Kidney glomerular epithelial cell (primary cell): ENCODE measurements at places on chromosomes 3 and 15.

GRCh38 chr15:81921163-81921562 lies 124.7 kb downstream of the MEX3B start:
- no peak for DNase-seq

DNA sequence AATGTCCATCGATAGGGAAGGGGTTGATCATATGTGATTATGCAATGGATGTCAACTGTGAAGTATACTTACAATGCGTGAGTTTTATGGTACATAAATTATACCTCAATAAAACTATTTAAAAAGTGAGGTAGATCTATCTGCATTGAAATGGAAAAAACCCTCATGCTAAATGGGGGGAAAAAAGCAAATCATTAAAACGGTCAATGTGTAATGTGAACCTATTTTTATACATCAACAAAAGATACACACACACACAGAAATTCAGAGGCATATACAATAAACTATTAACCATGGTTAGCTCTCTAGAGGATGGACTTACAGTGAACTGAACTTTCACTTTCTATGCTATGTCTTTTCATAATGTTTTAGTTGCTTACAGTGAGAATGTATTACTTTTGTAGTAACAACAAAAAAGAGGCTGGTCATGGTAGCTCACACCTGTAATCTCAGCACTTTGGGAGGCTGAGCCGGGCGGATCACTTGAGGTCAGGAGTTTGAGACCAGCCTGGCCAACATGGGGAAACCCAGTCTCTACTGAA lies 23.1 kb downstream of the STIMATE start:
- DNase-seq = no peak

DNA sequence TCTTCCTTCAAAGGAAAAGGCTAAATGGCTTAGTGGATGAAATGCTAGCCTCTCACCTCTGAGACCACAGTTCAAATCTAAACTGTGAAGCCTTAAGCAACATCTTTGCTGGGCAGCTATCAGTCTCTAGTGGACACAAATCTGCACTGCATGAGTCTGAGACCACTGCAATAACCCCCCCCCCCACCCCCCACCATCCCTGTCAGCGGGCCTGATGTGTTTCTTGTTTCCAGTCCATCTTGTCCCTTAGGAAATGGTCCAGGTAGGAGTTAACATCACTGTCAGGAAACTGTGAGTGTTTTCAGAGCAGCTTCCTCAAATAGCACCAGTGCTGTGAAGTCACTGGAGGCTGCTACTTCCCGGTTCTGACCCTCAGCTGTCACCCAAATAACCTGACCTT lies 140.6 kb upstream of the TMCO5A start:
- no peak for DNase-seq

GRCh38 chr3:68436619-68437401 lies 495.5 kb downstream of the TAFA4 start:
- no peak for DNase-seq
